Naive thymus-derived CD8-positive, alpha-beta T cell (primary cell): ENCODE measurements at places on chromosomes 1 and 21.

DNA sequence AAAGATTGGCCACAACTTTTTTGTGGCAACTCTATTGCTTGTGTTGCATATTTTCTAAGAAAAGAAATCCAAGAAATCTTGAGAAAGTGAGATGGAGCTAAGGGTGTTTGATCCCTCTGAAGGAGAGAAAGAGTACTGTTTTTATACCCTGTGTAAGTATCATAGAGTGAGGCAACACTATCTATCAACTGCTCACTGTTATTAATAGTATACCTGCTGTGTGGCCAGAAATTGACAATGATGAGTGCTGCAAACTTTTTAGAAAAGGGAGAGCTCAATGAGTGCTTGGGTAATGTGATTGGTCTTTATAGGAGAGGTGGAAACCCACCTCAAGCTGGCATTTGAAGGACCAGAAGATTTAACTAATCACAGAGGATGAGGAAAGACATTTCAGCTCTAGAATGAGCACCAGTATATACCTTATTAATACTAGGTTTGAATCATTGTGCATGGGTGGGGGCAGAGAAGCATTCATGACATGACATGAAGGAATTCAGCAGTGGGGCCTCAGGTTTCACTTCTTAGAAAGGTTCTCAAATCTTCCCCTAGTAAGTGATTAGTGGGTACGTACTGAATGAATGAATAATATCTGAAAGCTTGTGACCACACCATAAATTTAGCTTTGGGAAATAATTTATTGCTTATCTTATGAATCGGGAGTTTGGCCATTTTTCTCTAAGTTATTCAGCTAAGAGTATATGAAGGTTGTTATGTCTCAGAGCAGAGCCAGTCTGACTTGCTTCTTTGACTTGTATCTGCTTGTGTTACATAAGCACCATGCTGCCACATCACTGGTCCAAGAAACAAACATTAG, 169.2 kb upstream of the SGIP1 start:
- DNase-seq, result no peak

- DNase-seq, result no peak
Measured at GRCh38 chr1:235018720-235019444, 109.8 kb downstream of the TOMM20 start.

DNA sequence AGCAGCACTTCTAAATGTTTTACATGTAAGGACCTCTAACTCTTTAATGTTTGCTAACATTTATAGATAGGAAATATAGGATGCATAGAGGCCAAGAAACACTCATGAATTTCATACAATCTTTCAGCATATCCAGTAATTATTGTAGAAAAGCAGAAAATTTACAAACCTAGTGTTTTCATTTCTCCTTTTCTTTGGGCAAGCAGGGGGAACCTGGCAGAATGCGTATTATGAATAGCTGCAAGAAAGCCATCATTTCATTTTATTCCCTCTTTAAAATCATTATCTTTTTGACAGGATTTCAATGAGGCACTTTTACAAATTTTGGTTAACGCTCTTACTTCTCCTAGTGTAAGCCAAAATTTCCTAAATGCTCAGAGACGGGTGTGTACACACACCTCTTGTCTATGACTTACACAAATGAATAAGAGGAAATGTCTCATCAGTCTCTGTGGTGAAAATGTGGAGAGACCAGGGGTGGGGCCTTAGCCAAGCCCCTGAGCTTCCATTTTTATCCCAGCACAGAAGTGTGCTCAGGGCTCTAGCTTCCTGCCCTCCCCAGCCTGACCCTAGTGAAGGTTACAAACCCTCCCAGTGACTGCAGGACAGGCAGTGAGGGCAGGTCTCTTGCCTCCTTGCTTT, 91.6 kb downstream of the LRRC8C start:
- DNase-seq, result no peak

DNA sequence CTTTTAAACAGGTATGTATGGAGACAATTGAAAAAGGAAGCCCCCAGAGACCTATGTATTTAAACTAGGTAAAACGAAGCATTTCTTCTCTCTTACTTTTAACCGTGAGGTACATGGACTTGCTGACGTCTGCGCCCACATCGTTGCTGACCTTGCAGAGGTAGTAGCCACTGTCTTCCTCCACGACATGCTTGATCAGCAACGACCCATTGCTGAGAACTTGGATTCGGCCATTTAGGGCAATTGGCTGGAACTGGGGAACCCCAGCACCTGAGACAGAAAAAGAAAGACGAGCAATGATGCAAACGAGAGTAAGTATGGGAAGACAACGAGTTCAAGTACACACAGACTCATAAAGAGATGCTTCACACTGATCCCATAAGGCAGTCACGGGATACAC, 408.8 kb downstream of the PCP4 start:
- no peak for DNase-seq

DNA sequence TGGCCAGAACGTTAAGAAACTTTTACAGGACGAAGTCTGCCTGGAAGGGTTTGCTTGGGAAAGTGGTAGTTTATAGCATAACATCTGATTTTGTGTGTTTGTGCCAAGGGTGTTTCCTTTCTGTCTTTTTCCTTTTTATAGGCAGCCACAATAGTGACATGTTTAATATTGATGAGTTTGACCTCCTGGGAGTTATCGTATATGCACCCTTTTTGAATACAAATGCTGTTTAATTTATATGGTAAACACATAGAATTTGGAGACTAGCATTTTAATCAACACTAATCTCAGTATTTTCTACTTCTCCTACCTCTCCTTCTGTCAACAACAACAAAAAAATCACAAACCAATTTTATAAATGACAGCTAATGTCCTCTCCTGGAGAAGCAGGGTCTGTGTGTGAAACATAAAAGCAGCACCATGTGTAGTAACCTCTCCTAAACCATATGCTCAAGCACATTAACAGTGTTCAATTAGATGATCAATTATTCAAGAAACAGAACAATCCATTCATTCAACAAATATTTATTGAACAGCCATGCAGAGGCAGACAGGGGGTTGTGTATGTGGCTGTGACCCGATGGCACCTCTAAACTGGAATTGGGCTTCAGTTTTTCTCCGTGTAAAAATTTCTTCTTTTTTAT, 604 bp upstream of the FMN2 start:
- DNase-seq, result no peak

DNA sequence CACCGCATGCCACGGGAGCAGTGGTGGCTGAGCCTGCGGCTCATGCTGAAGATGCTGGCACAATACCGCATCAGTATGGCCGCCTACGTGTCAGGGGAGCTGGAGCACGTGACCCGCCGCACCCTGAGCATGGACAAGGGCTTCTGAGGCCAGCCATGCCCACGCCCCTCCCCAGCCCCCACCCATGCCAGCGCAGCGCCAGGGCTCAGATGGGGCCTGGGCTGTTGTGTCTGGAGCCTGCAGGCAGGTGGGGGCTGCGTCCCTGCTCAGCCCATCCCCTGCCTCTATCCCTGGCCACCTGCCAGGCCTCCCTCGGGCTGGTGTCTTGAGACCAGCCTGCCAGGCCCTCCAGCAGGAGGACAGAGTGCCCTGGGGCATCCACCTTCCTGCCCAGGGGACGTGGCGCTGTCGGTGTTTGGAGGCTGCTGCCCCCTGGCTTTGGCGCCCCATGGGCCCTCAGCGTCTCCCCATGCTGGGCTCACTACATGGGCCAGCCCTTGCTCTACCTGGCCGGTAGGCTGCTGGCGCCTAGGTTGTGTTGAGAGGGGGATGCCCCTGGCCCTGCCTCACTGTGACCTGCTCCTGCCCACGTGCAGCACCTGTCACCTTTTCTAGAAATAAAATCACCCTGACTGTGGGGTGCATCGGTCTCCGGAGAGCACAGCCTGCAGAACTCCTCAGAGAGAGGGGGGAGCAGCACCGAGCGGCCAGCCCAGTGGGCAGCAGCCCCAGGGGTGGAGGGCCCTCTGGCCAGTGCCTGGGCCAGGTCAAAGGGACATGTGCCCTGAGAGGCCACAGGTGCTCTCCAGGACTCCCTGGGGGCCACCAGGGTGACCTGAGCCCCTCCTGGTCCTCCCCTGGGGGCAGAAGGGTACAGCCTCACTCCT, 12.2 kb downstream of the CFAP410 start:
- no peak for DNase-seq

DNA sequence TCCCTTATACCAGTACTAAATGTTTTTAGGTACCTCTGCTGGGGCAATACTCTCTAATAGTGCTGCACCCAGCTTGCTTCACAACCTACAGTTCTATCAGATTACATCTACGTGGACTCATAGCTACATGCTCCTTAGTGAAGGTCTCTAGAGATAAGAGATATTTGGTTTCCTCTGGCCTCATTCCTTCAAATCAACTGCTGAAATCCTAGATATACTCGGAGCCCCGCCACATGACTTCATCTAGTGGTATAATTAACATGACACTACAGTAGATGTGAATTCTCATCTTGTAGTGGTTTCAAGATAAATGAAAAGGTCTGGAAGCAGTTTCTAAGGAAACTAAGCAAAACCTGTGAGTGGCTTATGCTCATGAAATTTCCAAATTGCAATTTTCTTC, 115.4 kb downstream of the SMYD2 start:
- DNase-seq, result no peak

DNA sequence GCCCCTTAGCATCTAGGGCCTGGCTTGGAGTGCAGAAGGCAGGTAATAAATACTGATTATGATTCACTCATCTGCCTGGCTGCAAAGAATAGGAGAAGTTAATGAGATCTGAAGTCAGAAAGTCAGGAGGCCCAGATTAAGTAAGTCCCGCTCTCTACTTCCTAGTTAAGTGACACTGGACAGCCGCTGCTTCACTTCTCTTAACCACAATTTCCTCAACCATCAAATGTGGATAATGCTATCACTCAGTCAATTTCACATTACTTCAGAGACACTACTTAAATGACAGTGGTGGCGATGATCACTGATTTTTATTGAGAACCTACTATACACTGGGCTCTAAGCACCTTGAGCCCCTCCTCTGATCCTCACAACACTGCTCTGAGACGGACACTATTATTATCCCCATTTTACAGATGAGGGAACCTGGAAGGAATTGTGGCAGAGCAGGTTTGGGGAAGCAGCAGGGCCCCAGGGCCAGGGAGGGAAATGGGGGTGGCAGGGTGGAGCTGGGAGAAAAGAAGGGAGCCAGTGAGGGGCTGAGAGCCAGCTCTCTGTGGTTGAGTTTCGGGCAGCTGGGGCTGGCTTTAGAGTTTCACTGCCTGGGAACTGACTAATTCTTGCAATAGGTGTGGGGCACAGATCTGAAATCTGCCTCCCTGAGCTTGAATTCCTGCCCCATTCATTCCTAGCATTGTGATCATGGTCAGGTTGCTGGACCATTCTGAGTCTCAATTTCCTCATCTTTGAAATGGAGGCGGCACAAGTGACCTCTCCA, 2.4 kb upstream of the E2F2 start:
- DNase-seq, result peak; percentile 34

DNA sequence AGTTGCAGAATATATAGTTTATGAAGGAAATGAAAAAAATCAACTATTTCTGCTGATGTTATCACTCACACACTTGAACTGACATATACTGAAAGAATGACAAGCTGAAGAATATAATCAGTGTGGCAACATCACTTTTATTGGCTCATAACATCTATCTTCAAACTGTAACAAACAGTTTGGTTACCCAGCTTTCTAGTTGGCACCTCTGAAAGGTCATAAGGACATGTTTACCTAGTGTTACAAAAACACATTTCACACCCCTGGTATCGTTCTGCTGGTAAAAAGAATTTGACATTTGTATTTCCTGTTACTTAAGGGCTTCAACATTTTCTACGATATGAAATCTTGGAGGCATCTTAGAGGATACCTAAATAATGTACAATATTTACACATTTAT, 1267.0 kb upstream of the NCAM2 start:
- no peak for DNase-seq

- DNase-seq, result no peak
Measured at GRCh38 chr1:36771240-36771639, 263.1 kb downstream of the GRIK3 start.
